ENCODE measurements at places on chromosomes 5 and 9.

DNA sequence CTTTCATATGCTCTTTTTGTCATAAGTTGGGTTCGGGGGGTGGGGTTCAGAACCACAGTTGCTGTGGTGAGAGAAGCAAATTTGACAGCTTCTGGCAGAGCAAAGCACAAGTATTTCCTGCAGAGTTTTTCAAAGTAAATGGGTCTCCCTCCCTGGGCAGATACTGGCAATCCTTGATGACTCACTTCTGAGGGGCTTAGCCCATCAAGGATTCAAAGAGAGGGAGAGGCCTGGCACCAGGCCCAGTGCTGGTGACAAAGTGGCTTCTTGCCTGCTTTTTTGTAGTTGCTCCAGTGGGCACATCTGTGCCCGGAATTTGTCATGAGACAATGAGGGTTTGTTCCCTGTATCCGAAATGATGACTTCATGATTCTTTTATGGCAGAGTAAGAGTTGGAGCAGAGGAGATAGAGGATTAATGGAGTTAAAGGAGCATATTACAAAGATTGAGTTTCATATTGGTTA lies 46.6 kb upstream of the TNC start:
- DNase-seq, result no peak

GRCh38 chr9:99181621-99182020 lies 40.1 kb downstream of the ALG2 start:
- DNase-seq, result no peak

GRCh38 chr5:105885266-105885665 lies 1785.5 kb downstream of the EFNA5 start:
- DNase-seq, result no peak

GRCh38 chr5:150060471-150060870 lies 25.9 kb downstream of the CSF1R start:
- DNase-seq, result no peak

DNA sequence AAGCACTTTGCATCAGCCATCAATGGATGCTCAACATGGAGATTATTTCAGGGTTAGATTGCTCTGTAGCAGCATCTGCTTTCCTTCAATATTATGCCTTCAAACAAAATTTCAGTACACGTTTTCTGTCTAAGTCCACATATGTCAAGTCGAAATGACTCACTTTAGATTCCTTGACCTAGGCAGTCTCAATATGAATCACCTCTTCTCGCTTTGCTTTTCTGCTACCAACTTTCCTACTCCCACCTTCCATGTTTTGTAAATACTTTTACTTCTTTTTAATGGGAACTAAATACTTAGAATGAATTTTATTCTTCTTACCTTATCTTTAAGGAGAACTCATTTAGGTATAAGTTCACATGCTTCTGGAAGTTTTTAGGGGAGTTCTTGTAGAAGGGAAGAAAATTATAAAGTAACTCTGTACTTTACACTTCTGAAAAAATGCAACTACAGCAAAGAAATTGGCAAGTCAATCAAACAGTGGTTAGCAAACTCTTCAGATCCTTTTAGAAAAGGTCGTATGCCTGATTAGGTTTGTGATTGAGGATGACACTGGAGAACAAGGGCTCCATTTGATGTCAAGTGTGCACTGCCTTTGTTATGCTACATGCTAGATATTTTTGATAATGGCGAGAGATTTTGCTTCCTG lies 478.5 kb upstream of the SMARCA2 start:
- DNase-seq, result no peak

All from activated CD8-positive, alpha-beta memory T cell treated with anti-CD3 and anti-CD28 coated beads for 4 hours (primary cell).